ENCODE measurements at places on chromosomes 7 and 10. TPM values are rescaled to one million over a fixed set of nuclear protein-coding genes. Genes with fewer than 3 reads are reported as not detected.

Gene OR9A2
- 2.6 TPM for total RNA-seq

Gene FGFR2
- 106 TPM for total RNA-seq

Gene CYP3A7
- total RNA-seq = not detected

Gene HOXA11
- not detected for total RNA-seq

Gene SLC26A3
- not detected for total RNA-seq

Gene PCDH15
- 0.31 TPM for total RNA-seq

Gene RARRES2
- 169 TPM for total RNA-seq

Gene NOS3
- total RNA-seq = 13.3 TPM

Gene CPA2
- not detected for total RNA-seq

Gene ADRA2A
- 2.5 TPM for total RNA-seq

Gene SRRM3
- 9.2 TPM for total RNA-seq

Gene HYAL4
- not detected for total RNA-seq

Gene PTPRZ1
- total RNA-seq = 230 TPM

Gene FAM20C
- total RNA-seq = 24.8 TPM

Gene ELN
- 4.0 TPM for total RNA-seq

Gene ANXA8L1
- not detected for total RNA-seq

Gene ADARB2
- total RNA-seq = 5.0 TPM

Gene RAPGEF5
- 13.1 TPM for total RNA-seq

Gene SLC13A1
- total RNA-seq = not detected

Gene CUZD1
- 2.8 TPM for total RNA-seq

Gene HABP2
- not detected for total RNA-seq

Gene CALCR
- total RNA-seq = 1.4 TPM

Gene MCM10
- total RNA-seq = 30.7 TPM

Gene MYH16
- total RNA-seq = not detected

Gene IFIT2
- not detected for total RNA-seq

Gene OR13A1
- not detected for total RNA-seq

Gene GSAP
- total RNA-seq = 1.1 TPM

Gene FAM24B
- total RNA-seq = 10.9 TPM

Gene AKR1D1
- not detected for total RNA-seq

Gene KCNMA1
- total RNA-seq = 8.2 TPM

Data from GM23338 (cell line).